Neural crest cell (in vitro differentiated cells): ENCODE measurements at places on chromosomes 5 and 9.

DNA sequence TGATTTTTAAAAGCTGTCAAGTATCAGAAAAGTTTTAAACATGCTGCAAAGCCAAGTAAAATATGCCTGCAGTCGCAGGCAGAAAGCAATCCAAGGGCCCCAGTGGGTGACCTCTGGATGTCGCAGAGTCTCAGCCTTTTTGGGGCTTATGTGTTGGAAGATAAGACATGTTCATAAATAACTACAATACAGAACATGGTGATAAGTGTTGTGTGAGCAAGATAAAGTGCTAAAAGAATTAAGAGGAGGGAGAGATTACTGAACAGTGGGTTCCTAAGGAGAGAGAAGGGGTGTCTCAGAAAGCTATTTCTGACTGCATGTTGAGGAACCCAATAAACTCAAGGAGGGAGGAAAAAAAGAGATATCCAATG, 78.9 kb upstream of the ADRB2 start:
- DNase-seq, result no peak

DNA sequence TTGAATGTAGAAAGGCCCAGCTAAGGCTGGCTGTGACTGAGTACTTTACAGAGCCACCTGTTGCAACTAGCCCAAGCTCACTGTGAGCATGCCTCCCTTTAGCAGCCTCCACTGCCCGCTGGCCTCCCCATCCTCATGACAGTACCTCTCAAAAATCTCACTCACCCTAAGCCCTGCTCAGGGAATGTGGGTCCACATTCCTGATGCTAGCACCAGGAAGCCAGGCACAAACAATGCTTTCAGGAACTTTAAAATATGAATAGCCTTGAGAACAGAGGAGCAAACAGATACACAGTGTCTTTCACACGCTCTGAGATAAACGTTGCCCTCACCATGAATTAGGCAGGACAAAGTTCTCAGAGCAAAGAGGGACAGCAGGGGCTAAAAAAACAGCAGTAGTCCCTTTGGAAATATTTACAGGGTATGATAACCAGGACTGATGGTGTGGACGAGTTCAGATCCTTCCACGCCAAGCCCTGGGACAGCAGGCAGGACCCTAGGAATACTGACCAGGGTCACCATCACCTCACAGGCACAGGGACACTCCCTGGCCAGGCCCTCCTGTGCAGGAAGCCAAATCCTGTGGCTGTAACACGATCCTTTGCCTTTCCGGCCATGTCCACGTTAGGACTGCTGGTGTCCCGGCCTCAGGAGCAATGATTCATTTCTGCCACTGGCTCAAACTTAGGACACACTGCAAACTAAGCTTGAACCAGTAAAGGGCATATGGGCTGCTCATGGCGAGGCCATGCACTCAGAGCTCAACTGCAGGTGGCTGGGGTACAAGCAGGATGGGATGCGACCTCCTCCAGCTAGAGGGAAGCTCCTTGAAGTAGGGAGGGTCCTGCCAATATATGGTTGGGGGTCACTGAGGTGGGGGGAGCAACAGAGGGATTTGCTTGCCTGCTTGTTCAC, 9.6 kb downstream of the ACSL6 start:
- DNase-seq, result no peak

DNA sequence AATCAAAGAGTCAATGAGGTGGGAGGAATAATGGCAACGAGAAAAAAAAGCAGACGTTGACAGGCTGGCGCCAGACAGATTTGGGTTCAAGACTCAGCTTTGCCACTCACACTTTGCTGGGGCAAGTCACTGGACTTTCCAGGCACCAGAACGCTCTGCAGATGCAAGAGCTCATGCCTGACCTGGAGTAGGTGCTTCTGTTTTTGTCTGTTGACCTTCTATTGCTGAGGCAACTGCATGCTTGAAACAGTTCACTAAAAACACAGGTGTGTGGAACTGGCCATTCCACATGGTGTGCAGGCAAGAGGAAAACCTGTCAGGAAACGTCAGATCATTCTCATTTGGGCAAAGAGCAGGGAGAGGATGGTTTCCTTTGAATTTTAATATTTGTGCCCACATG, 161.2 kb upstream of the SMIM23 start:
- DNase-seq, result no peak

DNA sequence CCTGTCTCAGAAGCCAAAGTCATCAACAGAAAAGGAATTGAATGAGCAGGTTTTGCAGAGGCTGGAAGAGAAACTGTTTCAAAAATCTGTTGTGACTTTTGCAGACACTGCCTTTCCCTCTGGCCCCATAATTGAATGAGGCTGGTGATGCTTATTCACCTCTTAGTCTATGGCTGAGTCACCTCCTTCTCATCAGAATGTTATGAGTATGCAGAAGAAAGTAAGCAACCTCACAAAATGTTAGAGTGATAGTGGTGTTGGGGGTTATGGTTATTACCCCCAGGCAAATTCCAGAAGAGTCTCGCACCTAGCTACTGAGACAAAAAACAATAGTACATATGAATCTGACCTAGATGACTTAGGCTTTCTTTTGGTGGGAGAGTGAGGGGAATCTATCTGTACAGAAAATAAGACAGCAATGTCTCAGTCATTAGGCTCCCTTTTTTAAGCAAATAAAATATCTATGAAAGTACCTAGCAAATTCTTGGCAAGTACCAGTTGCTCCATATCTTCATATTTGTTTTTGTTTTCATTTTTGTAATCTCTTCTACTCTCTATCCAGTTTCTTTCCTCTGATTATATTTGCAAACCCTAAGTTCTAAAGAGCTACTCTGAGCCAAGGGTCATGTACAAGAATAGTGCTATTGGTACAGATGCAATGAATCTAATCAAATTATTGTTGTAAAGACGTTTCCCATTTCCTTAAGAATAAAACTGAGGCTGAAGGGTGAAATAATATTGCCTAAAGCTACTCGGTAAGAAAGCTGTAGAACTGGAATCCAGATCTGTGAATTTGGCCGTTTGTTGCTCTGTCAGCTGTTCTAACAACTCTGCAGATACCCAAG, 498.1 kb upstream of the TNC start:
- DNase-seq, result no peak

DNA sequence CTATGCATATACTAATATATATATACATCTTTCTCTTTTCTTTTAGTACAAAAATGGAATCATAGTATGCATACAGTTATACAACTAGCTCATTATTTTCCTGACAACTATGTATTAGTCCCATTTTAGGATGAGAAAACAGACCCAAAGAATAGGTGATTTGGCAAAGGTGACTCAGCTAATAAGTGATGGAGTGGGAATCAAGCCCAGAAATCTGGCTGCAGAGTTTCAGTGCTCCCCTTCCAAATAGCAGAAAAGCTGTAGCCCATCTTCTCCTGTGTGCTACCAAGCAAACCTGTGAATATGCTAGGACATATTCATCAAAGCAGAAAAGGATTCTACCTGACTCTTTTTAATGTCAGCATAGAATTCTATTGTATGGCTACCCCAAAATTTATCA, 114.7 kb downstream of the ARL15 start:
- no peak for DNase-seq

- no peak for DNase-seq
Measured at GRCh38 chr9:130915096-130915447, 18.5 kb upstream of the QRFP start.

- no peak for DNase-seq
Measured at GRCh38 chr5:163908253-163908652, 402.8 kb downstream of the MAT2B start.

- DNase-seq, result no peak
Measured at GRCh38 chr5:148230240-148230639, 8.1 kb upstream of the MARCOL start.

- no peak for DNase-seq
Measured at GRCh38 chr5:177967221-177967887, 28.7 kb downstream of the PROP1 start.

DNA sequence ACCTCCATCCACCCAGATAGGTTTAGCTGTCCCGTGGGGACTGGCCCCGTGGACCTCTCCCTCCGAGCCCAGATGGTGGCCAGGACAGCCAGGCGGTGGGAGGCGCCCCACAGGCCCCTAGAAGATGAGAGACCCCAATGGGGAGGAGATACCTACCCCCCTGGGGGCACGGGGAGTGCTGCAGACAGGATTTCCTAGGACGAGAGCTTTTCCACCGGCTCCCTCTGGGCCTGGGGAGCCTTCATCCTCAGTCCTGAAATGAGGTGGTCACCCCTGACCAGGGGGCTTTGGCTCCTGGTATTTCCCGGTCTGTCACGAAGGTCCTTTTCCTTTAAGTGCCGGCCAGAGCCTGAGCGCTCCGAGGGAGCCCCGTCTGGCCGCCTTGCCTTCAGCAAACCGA, 46.8 kb downstream of the MRPL36 start:
- no peak for DNase-seq

DNA sequence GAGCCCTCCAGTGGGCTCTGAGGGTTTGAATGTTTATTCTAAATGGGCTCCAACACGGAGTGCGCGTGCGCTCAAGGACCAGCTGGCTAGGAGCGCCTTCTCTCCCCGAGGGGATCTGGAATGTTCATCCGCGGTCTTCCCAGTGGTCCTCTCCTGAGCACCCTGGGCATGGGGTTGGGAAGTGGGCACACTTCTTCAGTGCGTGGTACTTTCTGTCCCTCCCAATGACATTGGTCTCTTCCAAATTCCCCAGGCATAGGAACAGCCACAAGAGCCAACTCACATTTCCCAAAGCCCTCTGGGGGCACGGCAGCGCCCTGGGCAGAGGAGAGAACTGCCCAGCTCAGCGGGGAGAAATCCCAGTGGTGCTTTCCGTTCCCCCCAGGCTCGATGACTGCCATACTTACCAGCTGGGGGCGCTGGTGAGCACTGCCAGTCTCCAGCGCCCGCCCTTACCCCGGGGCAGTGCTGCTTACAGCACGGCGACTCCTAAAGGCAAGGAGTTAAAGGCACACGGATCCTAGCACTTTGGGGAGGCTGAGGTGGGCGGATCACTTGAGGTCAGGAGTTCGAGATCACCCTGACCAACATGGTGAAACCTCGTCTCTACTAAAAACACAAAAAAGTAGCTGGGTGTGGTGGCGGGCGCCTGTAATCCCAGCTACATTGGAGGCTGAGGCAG, 29.9 kb upstream of the OBP2B start:
- DNase-seq, result peak; percentile 61

DNA sequence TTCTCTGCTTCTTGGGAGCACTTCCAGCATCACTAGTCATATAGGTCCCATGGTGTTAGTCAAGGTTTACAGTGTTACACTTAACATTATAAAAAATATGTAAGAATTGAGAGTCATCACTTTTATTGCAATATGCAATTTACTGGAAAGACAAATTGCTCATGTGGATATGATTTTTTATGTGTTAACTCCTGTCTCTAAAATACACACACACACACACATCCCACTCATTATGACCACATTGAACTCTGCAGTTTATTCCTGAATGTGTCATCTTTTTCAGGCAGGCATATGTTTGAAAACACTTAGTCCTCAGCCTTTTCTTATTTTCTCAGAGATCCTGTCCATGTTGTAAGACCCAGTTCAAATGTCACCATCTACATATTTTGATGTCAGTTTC, 148.5 kb upstream of the MRPS30 start:
- DNase-seq, result no peak

GRCh38 chr5:3092211-3092610, 340.7 kb upstream of the IRX2 start:
- DNase-seq, result no peak

GRCh38 chr5:172845576-172845975, 11.5 kb downstream of the ERGIC1 start:
- DNase-seq, result no peak

GRCh38 chr5:171355302-171355724, 32.3 kb upstream of the NPM1 start:
- no peak for DNase-seq

DNA sequence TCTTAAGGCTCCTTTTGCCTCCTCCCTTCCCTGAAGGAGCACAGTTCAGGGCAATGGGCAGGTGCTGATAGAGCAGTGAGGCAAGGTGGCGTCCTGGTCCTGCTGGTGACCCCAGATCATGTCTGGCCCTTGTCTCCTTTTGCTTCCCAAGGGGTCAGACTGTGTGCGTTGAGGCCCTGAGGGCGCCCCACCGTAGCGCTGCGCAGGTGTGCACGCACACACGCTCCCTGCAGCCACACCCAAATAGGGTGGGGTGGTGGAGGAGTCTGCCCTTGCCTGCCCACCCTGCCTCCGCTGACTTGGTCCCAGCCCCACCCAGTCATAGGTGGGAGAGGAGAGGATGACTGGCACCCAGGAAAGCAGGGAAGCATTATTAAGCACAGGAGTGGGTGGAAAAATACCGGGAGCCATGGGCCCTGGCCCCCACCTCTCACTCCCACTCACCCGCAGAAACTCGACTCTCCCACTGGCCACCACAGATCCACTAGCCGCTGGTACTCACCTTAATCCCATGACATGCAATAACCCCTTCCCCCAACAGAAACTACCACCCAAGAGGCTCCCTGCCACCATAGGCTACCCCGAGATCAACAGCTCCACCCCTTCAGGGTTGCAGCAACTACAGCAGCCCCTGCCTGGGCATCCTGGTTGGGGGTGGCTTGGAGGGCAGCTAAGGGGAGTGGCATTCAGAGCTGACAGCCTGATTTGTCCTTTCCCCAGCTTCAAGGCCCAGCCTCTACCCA, 16.7 kb downstream of the PDLIM4 start:
- no peak for DNase-seq

- no peak for DNase-seq
Measured at GRCh38 chr5:133265257-133265656, 213.4 kb downstream of the HSPA4 start.

DNA sequence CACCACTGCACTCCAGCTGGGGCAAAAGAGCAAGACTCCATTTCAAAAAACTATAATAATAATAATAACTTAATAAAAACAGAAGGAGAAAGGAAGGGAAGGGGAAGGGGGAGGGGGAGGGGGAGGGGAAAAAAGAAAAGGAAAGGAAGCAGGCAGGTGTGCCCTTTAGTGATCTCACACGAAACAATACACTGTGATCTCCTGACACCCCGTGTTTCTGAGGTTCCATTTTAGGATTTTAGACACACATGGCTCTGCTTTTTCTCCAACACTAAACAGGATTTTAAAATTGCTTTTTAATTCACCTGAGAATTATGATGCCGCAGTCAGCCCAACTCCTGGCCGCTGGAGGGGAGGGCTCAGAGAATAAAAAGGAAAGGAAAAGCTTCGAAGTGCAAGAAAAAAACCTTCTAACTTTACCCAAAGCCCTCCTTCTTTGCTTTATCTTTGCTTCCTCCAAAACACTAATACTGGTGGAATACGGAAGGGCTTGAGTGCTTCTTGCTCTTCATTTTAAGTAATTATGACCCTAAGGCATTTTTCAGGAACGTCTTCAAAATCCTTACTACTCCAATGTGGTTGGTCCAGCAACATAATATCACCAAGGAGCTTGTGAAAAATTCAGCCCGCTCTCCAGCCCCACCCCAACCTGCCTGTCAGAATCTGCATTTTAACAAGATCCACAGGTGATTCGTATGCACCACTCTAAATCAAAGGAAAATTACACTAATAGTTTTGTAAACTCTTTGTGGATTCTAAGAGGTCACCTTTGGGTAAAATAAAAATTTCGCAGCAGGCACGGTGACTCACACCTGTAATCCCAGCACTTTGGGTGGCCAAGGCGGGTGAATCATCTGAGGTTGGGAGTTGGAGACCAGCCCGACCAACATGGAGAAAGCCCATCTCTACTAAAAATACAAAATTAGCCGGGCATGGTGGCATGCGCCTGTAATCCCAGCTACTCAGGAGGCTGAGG, 66.0 kb downstream of the MYO10 start:
- no peak for DNase-seq
